ENCODE measurements at places on chromosomes 1 and 21.

GRCh38 chr1:17615157-17615556 is 75.7 kb downstream of the ARHGEF10L start:
- DNase-seq = no peak

- no peak for DNase-seq
Measured at GRCh38 chr1:244727871-244728474, 75.0 kb downstream of the DESI2 start.

GRCh38 chr1:14962407-14962806 is 191.1 kb upstream of the TMEM51 start:
- DNase-seq = no peak

- no peak for DNase-seq
Measured at GRCh38 chr1:30471307-30471706, 252.1 kb downstream of the MATN1 start.

DNA sequence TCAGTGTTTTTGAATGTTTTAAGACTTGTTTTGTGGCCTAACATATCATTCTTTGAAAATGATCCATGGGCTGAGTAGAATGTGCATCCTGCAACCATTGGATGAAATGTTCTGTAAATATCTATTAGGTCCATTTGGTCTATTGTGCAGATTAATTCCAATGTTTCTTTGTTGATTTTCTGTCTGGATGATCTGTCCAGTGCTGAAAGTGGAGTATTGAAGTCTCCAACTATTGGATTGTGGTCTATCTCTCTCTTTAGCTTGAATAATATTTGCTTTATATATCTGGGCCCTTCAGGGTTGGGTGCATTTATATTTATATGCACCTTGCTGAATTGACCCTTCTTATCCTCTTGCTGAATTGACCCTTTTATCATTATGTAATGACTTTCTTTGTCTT is 181.5 kb downstream of the DNAH14 start:
- DNase-seq = no peak

- no peak for DNase-seq
Measured at GRCh38 chr21:42754270-42754933, 101.0 kb downstream of the PDE9A start.

DNA sequence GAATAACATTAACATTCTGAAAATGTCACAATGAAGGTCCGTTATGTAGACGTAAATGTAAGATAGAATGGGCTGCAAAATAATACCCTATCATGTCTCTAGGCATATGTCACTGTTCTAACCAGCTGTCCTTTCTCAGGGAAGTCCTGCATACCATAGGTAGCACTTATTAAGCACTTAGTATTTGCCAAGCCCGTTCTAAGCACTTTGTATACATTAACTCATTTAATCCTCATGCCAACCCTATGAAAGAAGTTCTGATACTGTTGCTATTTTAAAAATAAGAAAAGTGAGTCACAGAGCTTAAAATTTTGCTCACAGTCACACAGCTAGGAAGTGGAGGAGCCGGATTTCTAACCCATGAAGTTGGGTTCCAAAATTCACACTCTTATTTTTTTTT is 15.7 kb downstream of the GAS5 start:
- peak; percentile 27 for DNase-seq
